ENCODE measurements at places on chromosomes 2 and 18.

DNA sequence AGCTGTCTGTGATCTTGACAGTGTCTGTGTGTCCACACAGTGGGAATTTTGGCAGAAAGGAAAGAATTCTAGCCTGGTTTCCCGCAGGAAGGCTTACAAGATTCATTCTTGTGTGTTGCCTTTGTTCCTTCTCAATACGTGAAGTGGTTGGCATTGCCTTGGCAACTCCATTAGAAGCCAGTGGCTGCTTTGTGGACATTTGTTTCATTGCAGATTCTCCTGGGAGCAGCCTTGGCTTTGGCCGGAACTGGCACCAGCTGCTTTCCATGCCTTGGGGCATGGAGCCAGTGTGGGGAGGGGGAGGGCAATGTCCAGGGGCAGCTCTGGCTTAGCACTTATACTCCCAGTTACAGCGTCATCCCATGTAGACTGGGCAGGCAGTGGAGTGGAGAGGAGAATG is 39.4 kb downstream of the KIF5C start:
- no peak for DNase-seq

GRCh38 chr18:59704146-59704545 is 6.9 kb upstream of the CCBE1 start:
- DNase-seq: no peak

DNA sequence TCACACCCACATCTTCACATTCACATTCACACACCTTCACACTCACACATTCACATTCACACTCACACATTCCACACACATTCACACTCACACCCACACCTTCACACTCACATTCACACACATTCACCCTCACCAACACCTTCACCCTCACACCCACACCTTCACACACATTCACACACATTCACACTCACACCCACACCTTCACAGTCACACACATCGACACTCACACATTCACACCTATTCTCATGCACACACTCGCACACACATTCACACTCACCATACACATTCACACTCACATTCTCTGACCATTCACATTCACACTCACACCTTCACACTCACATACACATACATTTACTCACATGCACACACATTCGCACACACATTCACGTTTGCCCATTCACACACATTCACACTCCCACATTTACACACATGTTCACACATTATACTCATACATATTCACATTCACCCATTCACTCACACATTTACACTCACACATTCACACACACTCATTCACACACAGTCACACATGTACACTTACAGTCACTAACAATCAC is 62.7 kb downstream of the BIN1 start:
- DNase-seq: no peak

- DNase-seq: no peak
These were observed 29.8 kb upstream of the METTL21A start for GRCh38 chr2:207655000-207655399.

DNA sequence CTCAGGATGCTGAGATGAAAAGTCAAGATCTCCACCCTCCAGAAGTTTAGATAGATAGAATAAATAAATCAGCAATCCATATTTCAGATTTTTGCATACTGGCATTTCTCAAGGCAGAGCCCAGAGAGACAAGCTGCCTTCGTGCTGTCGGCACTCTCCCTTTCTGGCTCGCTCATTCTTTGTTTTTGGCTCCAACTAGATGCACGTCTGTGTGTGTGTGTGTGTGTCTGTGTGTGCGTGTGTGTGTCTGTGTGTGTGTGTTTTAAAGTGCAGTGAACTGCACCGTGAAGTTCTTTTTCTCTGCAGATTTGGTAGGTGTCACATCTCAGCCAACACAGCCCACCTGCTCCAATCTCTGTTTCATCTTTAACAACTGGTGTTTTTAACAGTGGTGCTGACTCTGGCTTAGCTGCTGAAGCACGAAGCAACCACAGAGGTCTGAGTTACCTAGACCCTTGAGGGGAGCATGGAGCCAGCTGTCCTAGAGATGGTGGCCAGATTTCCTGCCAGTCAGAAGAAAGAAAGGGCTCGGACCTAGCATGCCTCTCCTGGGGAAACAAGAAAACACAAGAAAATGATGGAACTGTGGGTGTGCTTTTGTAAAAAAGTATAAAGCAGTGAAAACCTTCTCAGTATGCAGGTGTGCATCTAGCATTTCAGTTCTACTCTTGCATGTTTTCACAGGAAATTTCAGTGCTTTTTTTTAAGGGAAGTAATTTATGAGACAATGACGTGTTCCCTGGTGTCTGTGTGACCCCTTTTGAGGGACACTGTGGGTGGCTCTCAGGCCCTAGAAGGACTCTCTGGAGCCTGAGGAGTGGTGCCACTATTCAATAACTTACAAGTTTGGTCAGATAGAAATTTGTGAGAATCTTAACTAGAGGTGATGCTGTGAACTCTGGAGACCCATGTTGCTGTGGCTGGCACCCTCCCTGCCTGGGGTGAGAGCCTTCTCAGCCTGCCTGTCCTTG is 364.3 kb downstream of the RNF144A start:
- no peak for DNase-seq

DNA sequence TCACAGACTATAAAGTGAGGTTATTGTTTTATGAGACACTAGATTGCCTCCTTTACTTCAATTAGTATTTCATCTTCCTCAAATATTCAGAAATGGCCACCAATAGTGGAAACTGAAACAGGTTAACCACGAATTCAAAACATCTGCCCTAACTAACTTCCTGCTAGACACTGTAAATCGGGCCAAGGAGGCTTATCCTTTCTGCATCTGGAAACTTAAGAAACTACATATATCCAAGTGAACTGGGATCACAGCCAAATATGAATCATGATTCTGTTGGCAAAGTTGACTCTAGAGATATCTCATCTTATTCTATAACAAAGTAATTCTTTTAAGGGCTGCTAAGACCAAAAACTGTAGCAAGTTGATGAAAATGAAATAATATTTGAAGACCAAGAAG is 136.6 kb upstream of the ZC3H15 start:
- no peak for DNase-seq

GRCh38 chr18:11899063-11899462 is 9.1 kb downstream of the MPPE1 start:
- no peak for DNase-seq

GRCh38 chr2:135555311-135555710 is 24.0 kb downstream of the R3HDM1 start:
- no peak for DNase-seq

- no peak for DNase-seq
These were observed 92.8 kb upstream of the NEDD4L start for GRCh38 chr18:57951117-57951796.

Measured in activated CD4-positive, alpha-beta T cell treated with anti-CD3 and anti-CD28 coated beads, Interleukin-2, amount 50 U/mL, for 16 hours (primary cell).